ENCODE measurements at places on chromosomes 7 and 10.

GRCh38 chr7:89334797-89335196, 539.3 kb upstream of the TEX47 start:
- no peak for DNase-seq

- no peak for DNase-seq
Observed at GRCh38 chr7:24555184-24555583, 18.1 kb upstream of the PALS2 start.

- no peak for DNase-seq
Observed at GRCh38 chr10:5079306-5079830, 14.8 kb upstream of the AKR1C3 start.

DNA sequence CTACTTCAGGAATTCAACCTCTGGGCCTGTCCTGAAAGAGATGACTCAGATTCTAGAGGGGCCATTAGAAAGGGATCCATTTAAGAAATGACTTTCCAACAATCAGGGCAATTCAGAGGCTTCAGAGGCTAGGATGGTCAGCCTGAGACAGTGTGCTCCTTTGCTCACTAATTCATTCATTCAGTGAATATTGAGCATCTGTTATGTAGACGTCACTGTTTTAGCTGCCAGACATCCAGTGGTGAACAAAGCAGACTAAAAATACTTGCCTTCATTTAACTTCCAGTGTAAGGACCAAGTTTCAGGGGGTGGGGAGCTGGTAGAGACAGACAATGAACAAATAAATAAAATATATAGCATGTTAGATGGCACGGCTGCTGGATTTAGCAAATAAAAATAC, 1.6 kb downstream of the KIAA1217 start:
- no peak for DNase-seq

DNA sequence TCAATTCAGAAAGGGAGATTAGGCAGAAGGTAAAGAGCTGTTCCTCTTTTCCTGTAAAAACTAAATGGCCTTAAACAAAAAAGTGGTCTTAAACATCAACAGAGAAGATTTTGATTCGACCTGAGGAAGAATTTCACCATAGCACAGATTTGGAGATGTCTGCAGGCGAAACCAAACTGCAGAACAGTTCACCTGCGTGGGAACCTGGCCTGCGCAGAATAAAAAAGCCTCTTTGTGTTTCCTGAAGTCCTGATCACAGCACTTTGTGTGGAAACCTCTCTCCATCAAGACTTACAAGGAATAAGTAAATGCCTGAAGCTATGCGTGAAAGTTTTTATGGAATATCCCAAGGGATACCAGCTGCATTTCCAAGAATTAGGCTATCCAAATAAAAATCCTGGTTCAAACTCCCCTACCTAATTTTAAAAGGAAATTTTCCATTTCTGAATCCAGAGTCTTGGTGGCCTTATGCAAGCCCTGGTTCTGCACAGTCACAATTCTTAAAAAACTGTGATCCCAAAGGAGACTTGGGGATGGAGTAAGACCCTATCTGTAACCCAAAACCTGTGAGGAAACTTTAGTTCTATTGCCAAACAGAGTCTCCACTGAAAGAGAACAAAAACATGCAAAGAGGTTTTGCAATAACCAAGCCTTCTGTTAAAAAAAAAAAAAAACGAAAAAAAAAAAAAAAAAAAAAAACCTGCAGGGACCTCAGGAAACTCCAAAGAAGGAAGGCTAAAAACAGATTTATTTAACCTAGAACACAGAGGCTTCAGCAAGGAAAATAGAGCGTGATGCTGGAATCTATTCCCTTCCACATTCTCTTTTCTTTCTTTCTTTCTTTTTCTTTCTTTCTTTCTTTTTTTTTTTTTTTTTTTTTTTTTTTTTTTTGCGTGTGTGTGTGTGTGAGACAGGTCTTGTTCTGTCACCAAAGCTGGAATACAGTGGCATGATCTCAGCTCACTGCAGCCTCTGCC, 10.4 kb downstream of the CALML3 start:
- no peak for DNase-seq

DNA sequence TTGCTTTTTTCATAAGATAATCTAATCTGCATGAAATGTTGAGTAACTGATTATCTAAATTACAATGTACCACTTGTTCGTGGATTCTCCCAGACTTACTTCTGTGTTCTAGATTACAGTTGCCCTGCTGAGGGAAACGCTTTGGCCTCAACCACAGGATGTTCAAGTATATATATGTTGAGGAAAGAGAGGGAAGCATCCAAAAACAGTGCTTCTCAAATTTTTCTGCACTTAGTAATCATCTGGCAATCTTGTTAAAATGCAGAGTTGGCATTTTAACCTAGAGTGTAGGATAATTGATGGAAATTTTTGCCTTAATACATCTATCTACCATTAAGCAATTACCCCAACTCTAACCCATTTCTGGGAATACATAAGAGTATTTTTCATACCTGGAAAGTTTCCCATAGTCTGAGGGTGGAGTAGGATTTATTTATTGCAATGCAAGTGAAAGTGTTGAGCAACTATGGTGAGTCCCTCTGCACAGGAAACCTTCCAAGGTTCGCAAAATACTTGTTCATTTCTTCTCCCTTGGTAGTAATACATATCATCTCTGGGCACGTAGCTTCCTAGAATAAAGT, 59.6 kb upstream of the C1GALT1 start:
- no peak for DNase-seq

- DNase-seq, result no peak
Observed at GRCh38 chr10:16890691-16891090, 73.5 kb upstream of the RSU1 start.

GRCh38 chr7:128835231-128835751, 5.1 kb downstream of the FLNC start:
- DNase-seq, result no peak

DNA sequence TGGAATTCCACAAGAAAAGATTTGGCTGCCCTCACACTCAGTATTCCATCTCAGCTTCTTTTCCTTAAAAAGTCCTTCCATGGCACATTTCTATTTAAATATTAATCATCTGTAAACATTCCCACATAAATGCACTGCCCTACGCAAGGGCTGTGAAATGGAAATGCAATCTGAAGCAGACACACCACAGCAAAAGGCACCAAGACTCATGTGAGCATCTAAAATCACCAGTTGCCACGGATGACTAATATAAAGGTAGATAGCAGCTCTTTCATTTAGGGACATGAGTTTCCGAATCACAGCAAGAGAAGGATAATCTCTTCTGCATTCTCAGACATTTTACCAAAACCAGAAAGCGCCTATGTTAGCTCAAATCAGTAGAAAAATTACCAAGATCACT, 31.6 kb downstream of the COA1 start:
- DNase-seq, result no peak

- DNase-seq, result peak; percentile 54
Observed at GRCh38 chr10:70903262-70903921, 15.0 kb upstream of the PCBD1 start.
